ENCODE measurements at places on chromosomes 16 and 17.

DNA sequence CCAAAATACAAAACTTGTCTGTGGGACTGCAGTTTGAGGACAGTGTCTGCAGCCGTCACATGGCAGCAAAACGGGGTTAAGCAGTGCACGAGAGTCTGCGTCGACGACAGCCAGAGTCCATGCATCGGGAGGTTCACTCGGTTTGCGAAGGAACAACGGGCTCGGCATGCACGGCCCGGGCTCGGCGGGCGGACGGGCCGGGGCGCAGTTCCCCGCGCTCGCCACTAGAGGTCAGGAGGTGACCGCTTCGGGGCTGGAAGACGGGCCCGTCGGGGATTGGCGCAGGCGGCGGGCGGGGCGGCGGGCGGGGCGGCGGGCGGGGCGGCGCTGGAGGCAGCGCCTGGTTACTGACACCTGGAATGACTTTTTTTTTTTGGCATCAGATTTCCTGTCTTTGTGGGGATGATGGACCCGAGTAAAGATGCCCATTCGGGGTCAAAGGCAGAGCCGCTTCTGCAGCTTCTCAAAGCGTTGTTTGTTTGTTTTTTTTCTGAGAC lies 6.5 kb downstream of the SCGB1C2 start:
- peak; percentile 70 for DNase-seq

DNA sequence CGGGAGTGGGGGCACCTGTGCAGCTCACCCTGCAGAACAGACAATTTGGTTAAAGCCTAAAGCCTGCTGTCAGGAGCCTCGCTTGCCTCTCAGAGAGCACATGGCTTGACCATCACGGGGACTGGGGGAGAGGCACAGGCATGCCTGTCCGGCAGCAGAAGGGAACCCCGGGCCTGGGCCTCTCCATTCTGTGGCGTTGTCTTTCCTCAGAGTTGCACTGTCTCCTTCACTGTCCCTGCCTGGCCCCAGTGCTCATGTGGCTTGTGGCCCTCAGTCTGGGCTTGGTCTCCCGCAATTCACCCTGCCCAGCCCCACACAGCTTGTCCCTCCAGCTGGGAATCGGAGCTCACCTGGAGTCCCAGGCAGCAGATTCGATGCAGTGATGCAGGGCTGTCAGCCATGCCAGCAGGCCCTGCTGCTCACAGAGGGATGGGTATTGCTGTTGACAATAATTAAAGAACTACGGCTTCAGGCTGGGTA lies 189.9 kb downstream of the SEC14L1 start:
- DNase-seq = no peak

DNA sequence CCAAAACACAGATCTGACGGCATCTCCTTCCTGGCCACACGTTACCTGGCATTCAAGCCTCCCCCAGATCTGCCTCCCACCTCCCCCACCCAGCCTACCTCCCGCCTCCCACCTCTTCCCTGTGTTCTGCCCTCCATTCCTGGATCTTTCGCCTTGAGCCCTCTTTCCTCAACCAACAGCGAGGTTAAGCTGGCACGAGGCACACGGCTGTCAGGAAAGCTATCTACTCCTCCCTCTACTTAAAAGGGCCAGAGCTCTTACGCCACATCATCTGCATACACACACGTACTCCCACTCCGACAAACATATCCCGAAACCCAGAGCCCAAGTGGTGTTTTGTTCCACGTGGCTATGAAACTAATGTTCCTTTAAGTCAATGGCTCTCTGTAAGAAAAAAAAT lies 18.0 kb downstream of the WDR45B start:
- peak; percentile 62 for DNase-seq

DNA sequence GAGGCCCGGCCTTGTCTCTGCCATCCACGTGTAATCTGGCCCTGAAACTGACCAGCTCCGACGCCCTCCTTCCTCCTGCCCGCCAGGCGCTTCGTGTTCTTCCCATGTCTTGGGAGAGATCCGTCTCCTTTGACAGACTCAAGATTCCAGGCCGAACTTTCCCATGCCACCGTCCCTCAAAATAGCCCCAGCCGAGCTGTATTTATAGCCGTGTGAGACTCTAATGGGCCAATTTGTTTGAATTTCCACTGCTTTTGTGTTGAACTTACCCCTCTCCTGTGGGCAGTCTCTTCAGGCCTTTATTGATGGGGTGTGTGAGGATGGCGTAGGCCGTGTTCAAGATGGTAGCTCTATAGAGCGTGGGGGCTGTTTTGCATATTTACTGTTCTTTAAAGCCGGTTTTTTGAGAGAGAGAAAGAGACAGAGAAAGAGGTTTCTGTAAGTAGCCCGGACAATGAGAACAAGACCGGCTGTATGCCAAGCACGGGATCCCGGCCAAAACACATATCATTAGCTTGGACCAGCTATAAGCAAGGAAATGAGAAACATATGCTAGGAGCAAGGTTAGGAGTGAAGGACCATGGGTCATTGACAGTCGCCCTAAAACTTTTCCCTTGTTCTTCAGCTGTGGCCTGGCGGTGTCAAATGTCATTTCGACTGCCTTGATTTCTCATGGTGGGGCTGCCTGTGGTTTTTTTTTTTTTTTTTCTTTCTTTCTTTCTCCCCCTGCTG lies 124.5 kb upstream of the ZFHX3 start:
- peak; percentile 87 for DNase-seq

- no peak for DNase-seq
These were observed 6.0 kb upstream of the CPD start for GRCh38 chr17:30372755-30373154.

GRCh38 chr17:859824-860195 lies 77.7 kb downstream of the MRM3 start:
- DNase-seq = no peak

DNA sequence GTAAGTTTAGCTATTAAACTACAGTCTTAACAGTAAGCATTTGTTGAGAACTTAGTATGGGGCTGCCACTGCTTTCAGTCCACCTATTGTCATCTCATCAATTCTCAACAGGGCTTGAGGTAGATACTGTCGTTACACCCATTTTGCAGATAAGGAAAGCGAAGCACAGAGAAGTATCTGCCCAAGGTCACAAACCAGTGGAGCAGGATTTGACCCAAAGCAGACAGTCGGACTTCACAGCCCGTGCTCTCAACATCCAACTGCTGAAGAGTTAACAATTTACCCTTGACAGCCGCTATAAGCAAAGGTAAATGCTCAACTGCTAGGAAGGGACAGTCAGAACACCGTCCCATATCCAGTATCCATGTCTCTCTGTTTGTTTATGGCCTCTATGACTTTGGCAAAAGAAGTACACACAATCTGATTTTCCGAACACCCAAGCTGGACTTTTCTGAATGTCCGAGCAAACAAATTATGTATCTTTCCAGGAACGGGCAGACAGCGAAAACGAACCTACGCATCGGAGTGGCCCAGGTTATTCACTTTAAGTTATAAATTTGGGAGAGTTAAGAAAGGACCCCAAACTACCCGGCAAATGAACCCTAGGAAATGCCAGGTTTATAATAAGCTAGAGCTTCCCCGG lies 1.2 kb downstream of the SIAH1 start:
- peak; percentile 21 for DNase-seq

DNA sequence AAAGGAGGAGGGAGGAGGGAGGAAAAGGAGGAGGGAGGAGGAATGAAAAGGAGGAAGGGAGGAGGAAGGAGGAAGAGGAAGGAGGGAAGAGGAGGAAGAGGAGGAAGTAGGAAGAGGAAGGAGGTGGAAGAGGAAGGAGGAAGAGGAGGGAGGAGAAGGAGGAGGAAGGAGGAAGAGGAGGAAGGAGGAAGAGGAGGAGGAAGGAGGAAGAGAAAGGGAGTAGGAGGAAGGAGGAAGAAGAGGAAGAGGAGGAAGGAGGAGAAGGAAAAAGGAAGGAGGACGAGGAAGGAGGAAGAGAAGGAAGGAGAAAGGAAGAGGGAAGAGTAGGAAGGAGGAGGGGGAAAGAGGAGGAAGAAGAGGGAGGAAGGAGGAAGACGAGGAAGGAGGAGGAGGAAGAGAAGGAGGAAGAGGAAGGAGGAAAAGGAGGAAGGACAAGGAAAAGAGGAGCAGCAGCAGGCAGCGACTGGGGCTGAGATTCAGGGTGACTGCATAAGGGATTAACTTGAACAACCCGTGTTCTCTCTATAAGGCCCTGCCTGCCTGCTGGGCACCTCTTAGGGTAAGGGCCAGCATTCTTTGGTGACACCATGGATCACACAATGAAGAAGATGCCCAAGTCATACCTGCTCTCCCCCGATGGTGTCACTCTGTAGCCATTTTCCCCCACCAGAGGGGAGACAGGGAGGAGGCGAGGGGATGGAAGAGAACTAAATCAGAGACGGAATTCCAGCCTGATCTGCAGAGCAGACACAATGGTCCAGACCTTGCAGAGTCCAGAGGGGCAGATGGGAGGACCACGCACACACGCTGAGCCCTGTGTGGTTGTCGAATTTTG lies 1.4 kb upstream of the IL34 start:
- DNase-seq = no peak

DNA sequence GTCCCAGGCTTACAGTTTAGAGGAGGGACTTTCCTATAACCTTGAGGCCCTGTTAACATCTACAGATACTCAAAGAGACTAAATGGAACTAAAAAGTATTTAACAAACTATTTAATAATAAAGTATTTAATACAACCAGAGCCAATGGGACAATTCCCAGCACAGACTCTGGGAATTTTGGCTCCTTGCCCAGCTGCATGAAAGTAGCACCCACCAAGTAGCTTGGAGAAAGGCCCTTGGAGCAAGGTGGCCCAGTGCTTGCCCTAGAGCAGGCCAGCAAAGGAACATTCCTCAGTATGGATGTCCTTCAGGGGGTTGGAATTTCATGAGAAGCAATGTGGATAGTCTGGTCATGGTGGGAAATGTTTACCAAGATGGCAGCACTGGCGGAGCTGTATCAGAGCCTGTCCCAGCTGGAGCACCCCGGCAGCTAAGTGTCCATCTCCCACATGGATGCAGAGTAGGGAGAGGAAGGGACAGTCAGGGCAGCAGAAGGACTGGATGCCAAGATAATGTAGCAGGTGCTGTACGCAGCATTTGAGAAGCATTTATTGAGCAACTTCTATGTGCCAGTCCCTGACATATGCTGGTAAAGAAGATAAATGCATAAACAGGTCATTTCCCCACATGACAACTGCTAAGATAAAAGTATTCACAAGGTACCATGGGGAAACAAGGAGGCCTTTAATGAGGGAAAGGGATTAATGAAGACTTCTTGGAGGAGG lies 5.2 kb upstream of the SMARCD2 start:
- no peak for DNase-seq

DNA sequence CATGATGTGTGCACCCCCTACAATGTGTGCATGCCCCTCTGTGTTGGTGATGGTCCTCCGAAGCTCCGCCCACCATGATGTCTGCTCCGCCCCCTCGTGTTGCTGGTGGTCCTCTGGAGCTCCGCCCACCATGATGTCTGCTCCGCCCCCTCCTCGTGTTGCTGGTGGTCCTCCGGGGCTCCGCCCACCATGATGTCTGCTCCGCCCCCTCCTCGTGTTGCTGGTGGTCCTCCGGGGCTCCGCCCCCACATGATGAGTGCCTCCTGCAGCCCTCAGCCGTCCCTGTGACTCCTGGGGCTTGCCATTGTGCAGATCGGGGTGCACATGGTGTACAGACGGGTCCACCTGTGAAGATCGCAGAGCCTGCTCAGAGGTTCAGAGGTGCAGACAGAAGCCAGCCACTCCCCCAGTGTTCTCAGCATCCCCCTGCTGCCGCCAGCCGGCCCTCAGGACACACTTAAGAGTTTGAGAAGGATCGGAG lies 129.1 kb upstream of the CHMP6 start:
- no peak for DNase-seq

Data from prostate gland (tissue), 2 donors.